ENCODE measurements at places on chromosomes 13 and 19.
A peak's percentile ranks its signal among the peaks of the same experiment; 100 is the strongest.

- peak; percentile 31 for DNase-seq
Observed at GRCh38 chr19:13104360-13104847, 1.7 kb upstream of the LYL1 start.

GRCh38 chr13:100546713-100547405 lies 41.7 kb downstream of the GGACT start:
- no peak for DNase-seq

- DNase-seq, result no peak
Observed at GRCh38 chr13:99301913-99302636, 5.1 kb downstream of the GPR183 start.

DNA sequence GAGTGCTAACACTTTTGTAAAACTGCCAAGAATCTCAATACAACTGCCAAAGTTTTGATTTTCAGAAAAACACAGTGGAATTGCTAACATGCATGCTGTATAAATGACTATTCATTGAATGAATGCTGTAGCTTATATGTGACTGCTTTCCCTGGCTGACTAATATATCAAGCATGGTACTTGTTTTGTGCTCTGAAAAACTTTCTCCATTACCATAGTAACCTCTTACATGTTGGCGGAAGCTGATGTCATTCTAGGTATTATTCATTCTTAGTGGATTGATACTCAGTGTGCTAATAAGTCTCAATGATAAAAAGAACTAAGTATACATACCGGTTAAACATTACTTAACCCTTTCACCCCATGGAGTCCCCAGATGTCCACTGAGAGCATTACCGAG lies 166.1 kb upstream of the MYO16 start:
- peak; percentile 16 for DNase-seq

GRCh38 chr19:40933025-40933424 lies 51.0 kb upstream of the CYP2A7 start:
- peak; percentile 80 for DNase-seq

- no peak for DNase-seq
Observed at GRCh38 chr19:45496349-45496953, 396 bp downstream of the RTN2 start.

- no peak for DNase-seq
Observed at GRCh38 chr19:8135946-8136618, 13.3 kb downstream of the FBN3 start.

GRCh38 chr13:78540058-78540457 lies 63.3 kb downstream of the POU4F1 start:
- DNase-seq, result no peak

GRCh38 chr13:75071395-75071794 lies 410.6 kb downstream of the TBC1D4 start:
- DNase-seq, result no peak

DNA sequence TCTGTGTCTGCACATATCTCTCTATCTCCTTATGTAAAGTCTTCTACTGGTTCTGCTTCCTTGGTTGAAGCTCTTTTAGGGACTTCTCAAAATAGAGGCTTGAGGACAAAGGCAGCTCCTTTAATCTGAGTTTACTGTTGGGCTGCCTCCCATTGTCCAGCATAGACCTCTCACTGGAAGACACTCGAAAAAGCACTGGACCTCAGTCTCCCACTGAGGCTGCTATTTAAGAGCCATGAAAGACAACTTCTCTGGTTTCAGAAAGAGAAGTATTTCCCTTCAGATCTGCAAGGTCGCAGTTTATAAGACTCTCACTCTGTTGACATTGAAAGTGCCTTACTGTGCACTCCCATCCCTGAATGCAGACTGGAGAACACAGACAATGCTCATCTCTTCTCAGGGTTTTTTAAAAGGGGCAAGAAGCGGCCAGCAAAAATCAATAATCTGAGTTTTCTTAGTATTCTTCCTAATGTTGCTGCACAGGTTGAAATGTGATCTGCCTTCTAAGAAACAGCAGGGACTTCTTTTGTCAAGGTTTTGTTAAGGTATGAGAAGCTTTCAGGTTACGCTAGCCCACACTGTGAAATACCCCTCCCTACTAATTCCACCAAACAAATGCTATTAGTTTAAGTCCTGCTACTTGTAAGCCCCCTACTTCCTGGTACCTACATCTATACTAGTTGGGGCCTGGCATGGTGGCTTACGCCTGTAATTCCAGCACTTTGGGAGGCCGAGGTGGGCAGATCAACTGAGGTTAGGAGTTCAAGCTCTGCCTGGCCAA lies 450.0 kb upstream of the SLC10A2 start:
- no peak for DNase-seq

GRCh38 chr13:98798849-98799645 lies 46.6 kb upstream of the SLC15A1 start:
- no peak for DNase-seq

DNA sequence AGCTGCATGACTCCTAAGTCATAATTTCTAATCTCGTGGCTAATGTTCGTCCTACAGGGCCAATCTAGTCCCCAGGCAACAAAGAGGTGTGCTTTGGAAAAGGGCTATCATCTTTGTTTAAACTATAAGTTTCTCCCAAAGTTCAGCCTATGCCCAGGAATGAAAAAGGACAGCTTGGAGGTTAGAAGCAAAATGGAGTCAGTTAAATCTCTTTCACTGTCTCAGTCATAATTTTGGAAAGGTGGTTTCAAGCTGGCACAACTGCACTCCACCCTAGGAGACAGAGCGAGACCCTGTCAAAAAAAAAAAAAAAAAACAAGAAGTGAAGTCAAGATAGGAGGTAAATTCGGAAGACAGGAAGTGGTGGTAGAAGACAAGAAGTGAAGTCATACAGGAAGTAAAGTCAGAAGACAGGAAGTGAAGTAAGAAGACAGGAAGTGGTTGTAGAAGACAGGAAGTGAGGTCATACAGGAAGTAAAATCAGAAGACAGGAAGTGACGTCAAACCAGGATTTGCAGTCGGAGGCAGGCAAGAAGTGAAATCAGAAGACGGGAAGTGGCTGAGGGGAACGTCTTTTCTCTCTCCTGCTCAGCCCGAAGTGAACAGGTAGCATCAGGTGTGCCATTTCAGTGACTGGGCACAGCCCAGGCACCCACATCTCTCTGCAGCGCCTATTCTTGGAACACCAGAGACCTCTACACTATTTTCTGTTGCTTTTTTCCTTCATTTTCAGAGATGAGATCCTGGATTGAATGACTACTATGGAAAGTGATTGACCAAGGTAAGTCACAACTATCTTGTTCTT lies 32.2 kb downstream of the GP6 start:
- peak; percentile 96 for DNase-seq

DNA sequence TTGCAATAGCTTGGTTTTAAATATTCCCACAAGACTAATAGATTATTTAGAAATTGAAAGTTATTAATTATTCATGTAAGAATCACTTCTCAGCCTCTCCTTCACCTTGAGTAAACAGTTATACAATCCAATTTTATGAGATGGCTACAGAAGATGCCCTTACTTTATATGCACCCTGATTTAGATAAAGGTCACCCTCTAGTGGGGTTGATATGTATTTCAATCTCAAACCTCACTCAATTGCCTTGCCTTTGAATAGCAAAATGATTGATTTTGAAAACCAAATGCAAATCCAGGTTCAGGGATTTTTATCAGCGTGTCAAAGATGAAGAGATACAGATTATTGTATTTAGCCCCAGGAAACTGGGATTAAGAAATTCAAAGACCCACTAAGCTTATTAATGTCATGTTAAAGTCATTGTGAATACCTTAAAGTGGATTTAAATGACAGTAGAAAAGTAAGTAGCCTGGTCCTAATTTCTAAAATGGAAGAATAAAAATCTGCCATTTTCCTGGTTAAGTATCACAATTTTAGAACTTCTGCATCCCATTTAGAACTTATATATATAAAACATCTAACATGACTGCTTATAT lies 305.1 kb downstream of the ITGBL1 start:
- peak; percentile 45 for DNase-seq

GRCh38 chr19:11530432-11530831 lies 1.5 kb upstream of the ECSIT start:
- DNase-seq, result peak; percentile 56

DNA sequence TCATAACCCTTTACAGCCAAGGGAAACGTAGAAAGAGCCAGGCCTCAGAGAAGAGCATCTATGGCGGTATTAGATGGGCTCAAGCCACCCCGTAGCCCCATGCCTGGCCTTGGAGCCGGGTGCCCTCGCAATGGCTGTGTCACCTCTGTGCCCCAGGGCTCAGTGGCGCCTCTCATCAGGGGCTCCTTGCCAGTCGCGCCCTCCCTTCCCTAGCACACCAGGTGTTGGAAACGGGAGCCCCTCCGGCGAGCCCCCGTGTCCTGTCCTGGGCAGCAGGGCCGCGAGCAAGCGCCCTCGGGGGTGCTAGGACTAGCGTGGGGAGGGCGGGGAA lies 453 bp downstream of the ZNF256 start:
- no peak for DNase-seq

- no peak for DNase-seq
Observed at GRCh38 chr19:37977391-37977790, 70.4 kb downstream of the SIPA1L3 start.

- DNase-seq, result no peak
Observed at GRCh38 chr19:58053480-58054156, 5.5 kb upstream of the ZNF135 start.

GRCh38 chr13:34179481-34179880 lies 361.5 kb downstream of the RFC3 start:
- DNase-seq, result no peak

GRCh38 chr19:50266896-50267295 lies 62.3 kb downstream of the KCNC3 start:
- DNase-seq, result no peak

DNA sequence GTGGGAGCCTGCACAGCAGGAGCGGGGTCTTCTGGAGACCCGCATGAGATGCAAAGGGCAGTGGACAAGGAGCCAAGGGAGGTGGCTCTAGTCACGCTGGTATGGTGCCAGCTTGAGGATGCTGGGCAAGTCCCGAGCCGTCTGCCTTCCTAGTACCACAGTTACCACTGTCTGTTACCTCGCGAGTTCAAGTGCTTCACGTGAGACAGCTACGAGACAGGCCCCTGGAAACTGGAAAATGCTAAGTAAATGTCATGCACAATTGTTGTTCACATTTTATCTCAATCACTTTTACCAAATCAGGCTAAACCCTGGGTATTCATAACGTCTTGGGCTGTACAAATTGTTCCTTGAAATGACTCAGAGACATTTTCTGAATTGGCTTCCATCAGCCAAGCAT lies 155.7 kb downstream of the TNFRSF19 start:
- DNase-seq, result no peak

- DNase-seq, result peak; percentile 25
Observed at GRCh38 chr19:1259206-1259875, 9.8 kb upstream of the CIRBP start.

DNA sequence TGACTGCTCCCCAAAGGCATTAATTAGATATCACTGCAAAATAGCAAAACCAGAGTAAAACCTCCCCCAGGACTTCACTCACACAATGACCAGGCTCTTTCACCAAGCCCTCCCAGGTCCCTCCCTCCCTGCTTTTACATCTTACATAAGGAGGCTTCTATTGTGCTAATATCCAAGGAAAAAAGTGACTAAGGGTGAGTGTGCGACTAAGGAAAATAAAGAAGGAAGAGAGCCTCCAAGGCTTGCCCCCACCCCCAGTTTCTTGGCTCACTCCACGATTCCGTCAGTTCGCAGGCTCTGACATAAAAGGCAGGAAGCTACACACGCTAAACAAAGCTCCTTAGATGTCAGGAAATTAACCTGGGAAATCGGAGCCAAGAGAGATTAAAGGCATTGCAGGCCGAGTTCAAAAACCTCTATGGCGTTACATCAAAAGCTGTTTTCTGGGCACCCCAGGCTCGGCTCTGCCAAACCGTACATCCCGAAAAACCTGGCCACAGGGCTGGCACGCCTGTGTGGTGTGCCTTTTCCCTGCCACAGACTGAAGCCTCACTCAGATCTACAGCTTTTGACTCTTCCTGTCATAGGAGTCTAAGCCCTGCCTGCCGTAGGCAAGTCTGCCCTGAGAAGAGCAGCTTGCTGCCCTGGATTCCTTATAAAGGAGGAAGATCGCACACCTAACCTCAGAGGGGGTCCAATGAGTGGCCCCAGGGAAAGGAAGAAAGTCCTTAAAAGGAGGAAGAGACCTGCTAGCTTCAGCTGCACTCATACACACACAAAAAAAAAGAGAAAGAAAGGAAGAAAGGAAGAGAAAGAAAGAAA lies 67.0 kb upstream of the SERP2 start:
- DNase-seq, result peak; percentile 94

GRCh38 chr19:45785097-45785496 lies 2.8 kb upstream of the DMPK start:
- no peak for DNase-seq

- no peak for DNase-seq
Observed at GRCh38 chr13:35744566-35745178, 268.2 kb upstream of the MAB21L1 start.

- no peak for DNase-seq
Observed at GRCh38 chr19:10335352-10335985, 2.1 kb upstream of the RAVER1 start.
